Kasumi-1 (cell line): ENCODE measurements at places on chromosomes 12 and 14.
A peak's percentile ranks its signal among the peaks of the same experiment; 100 is the strongest.

DNA sequence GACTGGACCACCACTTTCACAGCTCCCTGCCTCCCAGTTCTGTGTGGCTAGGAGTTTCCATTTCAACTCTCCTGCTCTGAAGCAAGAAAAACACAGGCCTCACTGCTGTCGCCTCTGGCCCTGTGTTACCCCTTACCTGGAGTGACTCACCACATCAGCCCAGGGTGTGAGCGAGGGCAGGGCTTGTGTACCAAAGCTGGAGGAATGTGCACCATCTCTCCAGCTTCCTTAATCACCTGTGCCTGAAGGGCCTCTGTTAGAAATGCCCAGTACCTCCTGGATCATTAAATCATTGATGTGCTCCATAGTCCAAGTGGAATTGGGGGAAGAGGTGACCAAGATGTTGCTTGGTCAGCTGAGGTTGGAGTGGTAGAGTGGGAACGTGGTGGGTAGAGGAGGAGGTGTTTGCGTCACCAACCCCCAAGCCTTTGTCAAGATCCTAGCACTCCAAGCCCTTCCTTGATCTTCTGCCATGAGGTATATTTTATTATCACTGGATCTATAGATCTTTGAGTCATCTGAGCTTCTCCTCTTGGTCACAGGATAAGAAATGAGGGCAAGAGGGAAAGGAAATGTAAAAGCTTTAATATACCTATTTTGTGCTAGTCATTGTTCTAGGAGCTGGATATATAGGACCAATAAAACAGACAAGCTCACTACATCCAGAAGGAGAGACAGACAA is 51.3 kb downstream of the SSPN start:
- DNase-seq: no peak

GRCh38 chr12:115953450-115953849 is 324.0 kb downstream of the MED13L start:
- no peak for DNase-seq

DNA sequence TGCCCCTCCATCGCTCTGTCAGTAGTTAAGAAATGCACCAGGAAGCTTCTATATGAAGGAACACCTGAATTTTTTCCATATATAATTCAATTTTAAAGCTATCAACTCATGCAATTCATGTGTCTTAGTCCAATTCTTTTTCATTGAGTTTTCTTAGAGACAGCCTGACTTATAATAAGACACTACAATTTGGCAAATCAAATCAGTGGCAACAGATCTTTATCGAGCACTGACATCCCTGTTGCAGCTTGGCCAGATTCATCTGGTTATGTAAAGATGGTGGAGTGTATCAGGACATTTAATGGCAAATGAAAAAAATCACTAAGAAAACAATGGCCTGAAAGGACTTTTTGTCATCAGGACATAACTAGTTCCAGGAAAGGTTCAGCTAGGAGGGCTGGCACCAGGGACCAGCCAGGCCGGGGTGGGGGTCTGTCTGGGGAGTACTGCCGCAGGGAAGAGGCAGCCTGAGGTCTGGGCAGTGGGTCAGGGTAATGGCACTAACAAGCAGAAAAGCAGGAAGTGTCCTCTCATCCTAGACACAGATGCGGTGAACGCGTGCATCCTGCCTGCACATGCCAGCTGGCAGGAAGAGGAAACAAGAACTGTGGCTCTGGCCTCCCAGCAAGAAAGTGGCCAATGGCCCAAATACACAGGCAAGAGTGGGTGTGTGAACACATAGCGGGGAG is 100.5 kb upstream of the LMNTD1 start:
- peak; percentile 79 for DNase-seq

- DNase-seq: no peak
Observed at GRCh38 chr14:22332686-22333421, 256.2 kb downstream of the DAD1 start.

- no peak for DNase-seq
Observed at GRCh38 chr12:105581420-105581819, 250.9 kb downstream of the C12orf75 start.

GRCh38 chr12:67773896-67774295 is 125.4 kb downstream of the DYRK2 start:
- no peak for DNase-seq

DNA sequence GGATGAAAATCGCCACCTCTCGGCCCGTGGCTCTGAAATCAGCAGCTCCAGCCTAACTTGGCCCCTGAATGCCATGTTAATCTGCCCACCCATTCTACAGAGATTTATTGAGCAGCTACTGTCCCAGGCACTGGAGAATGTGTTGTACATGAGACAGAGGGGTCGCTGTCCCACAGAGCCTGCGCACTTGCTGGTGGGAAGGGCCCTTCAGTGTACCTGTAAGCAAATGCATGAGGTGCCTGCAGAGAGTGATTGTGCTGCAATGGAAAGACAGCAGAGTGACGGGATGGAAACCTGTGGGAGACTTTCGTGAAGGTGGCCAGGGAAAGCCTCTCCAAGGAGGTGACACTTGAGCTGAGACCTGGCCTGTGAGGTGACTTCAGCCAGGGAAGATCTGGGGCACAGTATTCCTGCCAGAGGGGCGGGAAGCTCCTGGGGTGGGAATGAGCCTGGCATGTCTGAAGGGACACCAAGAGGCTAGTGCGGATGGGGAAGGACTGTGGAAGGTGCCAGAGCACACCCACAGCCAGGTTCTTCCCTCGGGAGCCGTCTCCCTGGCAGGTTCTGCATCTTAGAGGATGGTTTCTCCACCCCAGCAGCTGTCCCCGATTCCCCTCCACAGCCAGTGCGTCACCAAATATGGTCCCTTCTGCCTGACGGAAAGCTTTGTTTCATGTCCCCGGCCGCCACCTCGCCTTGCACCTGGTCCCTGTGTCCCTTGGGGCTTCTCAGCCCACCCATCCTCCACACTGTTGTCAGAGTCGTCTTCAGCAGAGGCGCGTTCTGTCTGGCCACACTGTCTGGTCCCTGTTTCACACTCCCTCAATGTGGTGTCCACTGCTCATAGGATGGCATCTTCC is 8.7 kb downstream of the SMIM41 start:
- no peak for DNase-seq

DNA sequence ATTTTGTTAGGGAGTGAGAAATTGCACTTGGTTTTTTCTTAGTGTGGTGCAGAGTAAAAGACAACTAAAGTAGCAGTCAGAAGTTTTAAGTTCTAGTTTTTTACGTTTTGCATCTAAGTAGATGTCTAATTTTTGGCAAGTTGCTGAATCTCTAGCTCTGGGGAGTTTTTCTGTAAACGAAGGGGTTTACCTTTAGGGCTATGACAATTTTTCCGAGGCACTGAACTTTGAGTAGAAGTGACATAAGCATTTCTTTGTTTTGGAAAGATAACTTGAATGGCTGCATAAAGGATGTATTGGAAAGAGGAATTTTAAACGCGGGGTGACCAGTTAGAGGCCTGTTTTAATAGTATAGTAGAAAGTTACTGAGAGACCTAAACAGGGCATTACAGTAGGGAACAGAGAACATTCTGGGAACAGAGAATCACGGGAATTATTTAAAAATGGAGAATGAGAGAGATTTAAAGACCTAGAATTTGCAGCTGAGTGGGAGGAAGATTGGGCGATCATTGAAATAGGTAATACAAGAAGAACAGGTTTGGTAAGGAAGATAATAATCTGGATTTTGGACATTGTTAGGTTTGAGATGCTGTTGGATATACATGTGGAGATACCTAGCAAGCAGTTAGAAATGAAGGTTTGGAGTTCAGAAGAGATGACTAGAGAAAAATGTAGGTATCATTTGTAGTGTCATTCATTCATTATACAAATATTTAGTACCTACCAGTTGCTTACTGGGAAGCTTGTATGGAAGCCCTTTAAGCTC is 1.2 kb downstream of the ZNF410 start:
- peak; percentile 23 for DNase-seq

DNA sequence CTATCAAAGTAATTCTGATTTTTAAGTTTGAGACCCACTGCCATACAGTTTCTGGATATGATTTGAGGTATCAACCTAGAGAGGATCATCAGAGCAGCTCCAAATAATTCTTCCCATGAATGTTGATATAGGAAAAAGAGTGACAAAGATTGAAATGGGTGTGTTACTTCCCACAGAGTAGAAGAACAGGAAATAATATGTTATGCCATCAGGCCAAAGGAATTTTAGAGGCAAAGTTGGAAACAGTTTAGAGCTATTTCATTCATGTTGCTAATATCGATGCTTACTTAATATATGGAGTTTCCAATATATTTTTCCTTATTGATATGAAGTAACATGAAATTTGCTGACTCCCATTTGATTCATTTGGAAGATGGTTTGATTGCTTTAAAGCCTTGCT is 8.9 kb upstream of the MSRB3 start:
- no peak for DNase-seq

GRCh38 chr12:105205322-105206048 is 30.5 kb downstream of the APPL2 start:
- no peak for DNase-seq

DNA sequence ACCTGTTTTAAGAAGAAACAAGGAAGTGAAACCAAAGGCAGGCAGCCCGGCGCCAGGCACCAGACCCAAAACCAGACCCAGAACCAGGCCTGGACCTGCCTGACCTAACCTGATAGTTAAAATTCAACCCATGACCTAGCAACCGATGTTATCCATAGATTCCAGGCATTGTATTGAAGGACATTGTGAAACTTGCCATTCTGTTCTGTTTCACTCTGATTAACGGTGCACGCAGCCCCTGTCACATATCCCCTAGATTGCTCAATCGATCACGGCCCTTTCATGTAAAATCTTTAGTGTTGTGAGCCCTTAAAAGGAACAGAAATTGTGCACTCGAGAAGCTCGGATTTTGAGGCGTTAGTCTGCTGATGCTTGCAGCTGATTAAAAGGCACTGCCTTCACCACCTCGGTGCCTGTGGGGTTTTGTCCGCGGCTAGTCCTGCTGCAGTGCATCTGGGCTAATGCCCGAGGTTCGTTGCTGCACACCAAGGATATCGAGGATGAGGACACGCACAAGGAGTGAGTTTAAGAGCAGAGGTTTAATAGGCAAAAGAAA is 262.5 kb upstream of the TMEM132C start:
- DNase-seq: no peak

DNA sequence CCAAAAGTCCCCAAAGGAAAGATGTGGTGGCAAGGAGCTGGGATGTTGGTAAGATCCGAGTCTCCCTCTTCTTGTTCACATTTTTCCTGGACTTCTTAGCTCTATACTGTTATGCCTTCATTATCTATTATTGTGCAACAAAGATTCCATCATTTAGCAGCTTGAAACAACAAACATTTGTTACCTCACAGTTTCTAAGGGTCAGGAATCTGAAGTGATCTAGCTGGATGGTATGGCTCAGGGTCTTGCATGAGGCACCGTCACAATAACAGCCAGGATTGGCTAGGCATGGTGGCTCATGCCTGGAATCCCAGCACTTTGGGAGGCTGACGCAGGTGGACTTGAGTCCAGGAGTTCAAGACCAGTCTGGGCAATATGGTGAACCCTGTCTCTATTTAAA is 51.1 kb upstream of the KRAS start:
- DNase-seq: no peak

- DNase-seq: no peak
Observed at GRCh38 chr14:51498411-51499227, 153.1 kb upstream of the FRMD6 start.

DNA sequence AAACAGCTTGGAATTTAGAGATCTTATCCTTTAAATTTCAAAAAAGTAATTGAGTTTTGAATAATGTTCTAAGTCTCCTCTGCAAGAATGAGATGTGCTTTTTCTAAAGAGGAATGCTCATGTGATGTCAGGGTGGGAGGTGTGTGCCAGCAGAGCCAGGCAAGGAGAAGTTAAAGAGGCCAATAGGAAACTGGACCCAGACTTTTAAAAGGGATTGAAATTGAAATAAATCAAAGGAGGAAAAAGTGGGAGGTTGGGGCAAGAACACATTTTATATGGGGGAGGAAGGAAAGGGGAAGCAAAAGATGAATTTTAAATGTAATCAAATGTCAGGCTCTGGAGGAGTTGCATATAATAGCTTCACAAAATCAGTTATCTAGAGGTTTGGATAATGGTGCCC is 126.1 kb downstream of the FIGNL2 start:
- DNase-seq: no peak

GRCh38 chr14:32201816-32202490 is at the start of gene RNU6-7:
Gene RNU6-7 (plus strand): TSS chr14:32202045.
- peak; percentile 38 for DNase-seq

- DNase-seq: no peak
Observed at GRCh38 chr12:47004634-47005033, 74.8 kb upstream of the PCED1B start.

DNA sequence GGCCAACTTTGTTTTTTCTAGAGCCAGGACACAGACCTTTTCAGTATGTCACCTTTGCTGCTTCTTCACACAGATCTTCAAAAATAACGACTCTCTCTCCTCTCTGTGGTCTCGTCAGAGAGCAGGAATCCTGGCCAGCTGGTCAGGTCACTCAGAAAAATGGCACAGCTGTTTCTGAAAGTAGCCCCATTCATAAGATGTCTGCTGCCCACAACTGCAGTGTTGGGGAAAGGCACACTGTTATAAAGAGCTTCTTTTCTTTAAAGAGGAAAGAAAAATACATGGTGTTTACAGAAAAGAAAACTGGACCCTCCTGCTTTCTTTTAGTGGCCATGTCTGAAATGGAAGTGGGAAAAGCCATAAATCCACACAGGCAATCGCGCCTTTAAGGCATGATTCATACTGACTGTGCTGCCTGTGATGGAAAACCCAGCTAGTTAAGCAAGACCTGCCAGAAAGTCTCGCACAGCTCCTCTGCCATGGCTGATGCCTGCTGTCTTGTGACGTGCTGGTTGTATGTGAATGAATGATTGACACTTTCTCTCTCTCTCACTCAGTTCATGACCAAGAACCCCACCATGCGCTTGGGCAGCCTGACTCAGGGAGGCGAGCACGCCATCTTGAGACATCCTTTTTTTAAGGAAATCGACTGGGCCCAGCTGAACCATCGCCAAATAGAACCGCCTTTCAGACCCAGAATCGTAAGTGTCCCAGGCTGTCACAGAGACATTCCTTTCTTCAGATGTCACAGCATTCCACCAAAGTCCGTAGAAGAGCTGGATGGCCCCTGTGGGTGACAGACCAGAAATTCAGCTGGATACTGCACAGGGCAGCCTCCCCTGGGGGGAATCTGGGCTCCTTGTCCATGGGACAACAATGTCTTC is 147.9 kb upstream of the HIF1A start:
- DNase-seq: no peak

- DNase-seq: peak; percentile 91
Observed at GRCh38 chr12:89016970-89017778, 335.1 kb downstream of the DUSP6 start.

GRCh38 chr12:114721266-114721665 is 37.3 kb upstream of the TBX3 start:
- no peak for DNase-seq

- no peak for DNase-seq
Observed at GRCh38 chr14:75098212-75098611, 28.6 kb downstream of the NEK9 start.
